ENCODE measurements at places on chromosomes 1 and 21.

- DNase-seq = peak; percentile 2
These were observed 232.9 kb upstream of the SGIP1 start for GRCh38 chr1:66300972-66301451.

- no peak for DNase-seq
These were observed 433.1 kb downstream of the PCP4 start for GRCh38 chr21:40300300-40300699.

GRCh38 chr1:196527919-196528318 lies 80.3 kb downstream of the KCNT2 start:
- DNase-seq = no peak

DNA sequence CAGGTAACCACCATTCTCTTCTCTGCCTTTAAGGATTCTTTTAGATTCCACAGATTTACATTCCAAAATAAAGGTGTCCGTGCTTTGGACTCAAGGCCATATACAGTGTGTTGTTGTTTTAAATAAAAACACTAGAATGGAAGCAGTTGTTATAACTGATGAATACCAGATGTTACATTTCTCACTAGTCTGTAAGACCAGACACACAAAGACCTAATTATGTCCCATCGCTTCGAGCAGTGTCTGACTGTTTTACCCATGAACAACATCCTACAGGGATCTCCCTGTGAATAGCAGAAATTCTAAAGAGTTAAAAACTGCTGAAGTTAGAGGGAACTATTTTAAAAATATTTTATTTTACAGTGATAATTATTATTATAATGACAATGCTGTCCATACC lies 574.7 kb upstream of the ZP4 start:
- no peak for DNase-seq

GRCh38 chr1:204848579-204848978 lies 22.1 kb upstream of the NFASC start:
- DNase-seq = no peak
